Stimulated activated CD4-positive, alpha-beta T cell treated with anti-CD3 and anti-CD28 coated beads, Interleukin-15, amount 100 ng/mL, for 1 hour (primary cell): ENCODE measurements at places on chromosomes 6 and 20.

GRCh38 chr6:47250302-47250701, 59.4 kb downstream of the TNFRSF21 start:
- no peak for DNase-seq

GRCh38 chr6:27890445-27891319, 21.5 kb downstream of the OR2B2 start:
- DNase-seq, result no peak

- no peak for DNase-seq
Observed at GRCh38 chr6:134422426-134423231, 104.7 kb upstream of the SGK1 start.

DNA sequence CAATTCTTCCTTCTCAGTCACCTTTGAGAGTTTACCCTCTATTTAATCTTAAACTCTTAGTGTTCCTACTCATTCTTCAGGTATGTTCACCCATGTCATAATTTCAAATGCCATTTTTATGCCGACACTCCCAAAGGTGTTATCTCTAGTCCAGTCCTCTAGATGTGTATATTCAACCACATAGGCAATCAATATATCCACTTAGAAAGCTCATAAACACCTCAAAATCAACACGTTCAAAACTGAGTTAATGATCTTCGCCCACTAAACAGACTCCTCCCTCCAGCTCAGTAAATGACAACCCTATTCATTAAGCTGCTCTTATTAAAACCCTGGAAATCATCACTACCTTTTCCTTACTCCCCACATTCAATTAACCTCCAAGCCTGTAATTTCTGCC, 6.4 kb downstream of the OSTM1 start:
- DNase-seq, result no peak

DNA sequence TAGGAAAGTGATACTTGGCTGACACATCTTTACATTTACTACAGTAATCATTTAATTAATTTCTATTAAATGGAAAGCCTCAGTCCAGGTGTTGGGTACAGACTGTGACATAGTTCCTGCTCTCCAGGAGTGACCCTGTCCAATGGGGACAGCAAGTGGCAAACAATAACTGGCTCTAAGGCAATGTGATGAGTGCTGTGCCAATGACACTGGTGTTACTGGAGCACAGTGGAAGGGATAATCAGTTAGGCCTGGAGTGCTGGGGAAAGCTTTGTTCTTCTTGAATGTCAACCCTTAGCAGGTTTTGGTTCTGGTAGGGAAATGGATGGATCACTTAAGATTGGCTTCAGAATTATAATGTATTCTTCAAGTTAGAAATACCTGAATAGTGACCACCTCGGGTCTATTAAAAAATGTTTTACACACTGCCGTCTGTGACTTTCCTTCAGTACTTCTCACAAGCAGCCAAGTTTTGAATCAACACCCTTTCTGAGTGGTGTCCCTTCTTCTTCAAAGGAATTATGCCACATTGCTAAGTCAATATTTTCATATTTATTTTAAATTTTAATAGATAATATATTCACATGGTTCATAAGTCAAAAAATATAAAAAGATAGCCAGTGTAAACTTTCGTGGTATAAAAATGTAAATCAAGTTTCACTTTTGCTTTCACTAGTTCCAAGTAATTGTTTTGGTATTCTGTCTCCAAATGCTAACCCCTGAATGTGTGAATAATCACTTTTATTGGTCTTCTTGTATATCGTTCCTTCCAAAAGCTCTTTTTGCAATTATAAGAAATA, 9.6 kb downstream of the CMTR1 start:
- no peak for DNase-seq

- DNase-seq, result no peak
Observed at GRCh38 chr20:20821484-20822260, 109.2 kb upstream of the RALGAPA2 start.

DNA sequence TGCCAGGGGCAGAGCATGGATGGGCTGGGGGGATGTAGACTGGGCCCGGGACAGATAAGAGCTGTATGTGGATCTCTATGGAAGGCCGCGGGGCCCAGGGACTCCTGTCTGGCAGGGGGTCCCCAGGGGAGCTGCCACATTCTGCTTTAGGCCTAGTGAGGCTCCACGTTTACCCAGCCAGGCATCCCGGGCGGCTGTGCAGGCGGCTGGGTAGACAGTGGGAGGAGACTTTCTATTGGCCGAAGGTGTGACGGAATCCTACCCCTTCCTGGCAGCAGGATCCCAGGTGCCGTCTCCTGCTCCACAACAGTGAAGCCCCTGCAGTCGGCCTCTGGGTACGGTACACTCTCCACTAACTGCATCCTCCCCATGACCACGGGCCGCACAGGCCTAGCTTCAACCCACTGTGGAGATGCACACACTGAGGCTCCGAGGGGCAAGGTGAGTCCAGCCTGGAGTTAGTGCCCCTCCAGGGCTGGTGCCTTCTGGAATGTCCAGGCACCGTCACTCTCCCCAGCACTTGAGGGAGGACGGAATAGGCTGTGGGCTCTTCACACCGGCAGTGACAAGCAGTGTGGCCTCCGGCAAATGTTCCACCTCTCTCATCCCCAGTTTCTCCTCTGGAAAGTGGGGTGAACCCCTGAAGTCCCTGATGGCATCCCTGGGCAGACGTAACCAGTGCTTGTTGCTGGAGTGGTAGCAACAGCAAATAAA, 36.8 kb upstream of the ZBP1 start:
- no peak for DNase-seq

GRCh38 chr6:44667668-44668390, 280.3 kb downstream of the CDC5L start:
- peak; percentile 22 for DNase-seq

DNA sequence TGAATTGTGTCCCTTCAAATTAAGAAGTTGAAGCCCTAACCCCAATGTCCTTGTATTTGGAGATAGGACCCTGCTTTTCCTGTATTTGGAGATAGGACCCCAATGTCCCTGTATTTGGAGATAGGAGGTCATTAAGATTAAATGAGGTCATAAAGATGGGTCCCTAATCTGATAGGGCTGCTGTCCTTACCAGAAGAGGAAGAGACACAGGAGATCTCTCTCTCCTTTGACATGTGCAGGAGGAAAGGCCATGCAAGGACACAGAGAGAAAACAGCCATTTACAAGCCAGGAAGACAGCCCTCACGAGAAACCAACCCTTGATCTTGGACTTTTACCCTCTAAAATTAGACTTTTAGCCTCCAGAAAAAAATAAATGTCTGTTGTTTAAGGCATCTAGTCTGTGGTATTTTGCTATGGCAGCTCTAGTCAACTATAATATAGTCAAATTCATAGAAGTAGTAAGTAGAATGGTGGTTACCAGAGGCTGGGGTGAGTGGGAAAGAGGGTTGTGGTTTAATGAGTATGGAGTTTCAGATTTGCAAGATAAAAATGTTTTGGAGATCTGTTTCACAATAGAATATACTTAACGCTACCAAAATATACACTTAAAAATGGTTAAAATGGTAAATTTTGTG, 59.3 kb downstream of the UBE3D start:
- no peak for DNase-seq

- no peak for DNase-seq
Observed at GRCh38 chr20:58056921-58057686, 171.3 kb downstream of the ANKRD60 start.

DNA sequence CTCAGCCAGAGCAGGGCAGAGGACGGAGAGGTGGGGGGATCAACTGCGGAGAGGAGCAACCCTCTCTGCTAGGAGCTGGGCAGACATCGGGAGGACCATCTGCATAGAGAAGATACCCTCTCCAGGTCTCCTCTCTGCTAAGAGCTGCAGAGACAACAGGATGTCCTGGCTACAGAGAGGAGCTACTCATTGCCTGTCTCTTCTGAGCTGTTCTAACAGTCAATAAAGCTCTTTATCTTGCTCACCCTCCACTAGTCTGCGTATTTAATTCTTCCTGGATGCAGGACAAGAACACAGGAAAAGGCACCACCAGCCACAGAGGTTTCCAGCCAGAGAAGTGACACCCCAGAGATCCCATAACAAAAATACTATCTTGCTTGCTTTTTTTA, 871.1 kb upstream of the GJE1 start:
- no peak for DNase-seq
